Right lobe of liver (tissue), 6 donors: ENCODE measurements at places on chromosomes 11 and 22.

- H3K4me1 ChIP-seq = peaks cover 13% of the 10 kb centered on the region
- no peaks in the 10 kb centered on the region for H3K36me3 ChIP-seq
- peak overlapping the region; percentile 82 for H3K4me3 ChIP-seq
- no peak for DNase-seq
- H3K27me3 ChIP-seq = no peaks in the 10 kb centered on the region
- peak overlapping the region; percentile 68 for H3K27ac ChIP-seq
These were observed 839 bp downstream of the CEP164 start for GRCh38 chr11:117328375-117329010.

DNA sequence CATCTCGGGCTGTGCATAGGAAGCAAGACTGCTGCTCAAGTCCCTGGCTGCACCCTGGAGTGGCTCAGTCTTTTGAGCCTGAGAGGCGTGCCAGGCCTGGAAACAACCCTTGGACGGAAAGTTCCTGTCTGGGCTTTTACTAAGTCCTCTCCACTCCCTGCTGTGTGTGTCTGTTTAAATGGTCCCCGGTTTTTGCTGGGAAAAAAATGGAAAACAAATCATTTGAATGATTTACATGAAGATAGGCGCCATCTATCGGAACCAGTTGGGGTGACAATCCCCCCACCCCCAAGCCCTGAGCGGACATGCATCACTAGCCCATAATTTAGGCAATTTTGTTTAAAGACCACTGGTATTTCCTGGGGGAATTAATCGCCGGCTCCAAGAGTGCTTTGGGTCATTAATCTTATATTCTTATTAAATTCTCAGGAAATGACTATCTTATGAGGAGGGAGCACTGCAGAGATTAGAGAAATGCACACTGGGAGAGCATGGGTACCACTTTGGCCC, 2.7 kb upstream of the GAB2 start:
- peak; percentile 61 for DNase-seq
- H3K27ac ChIP-seq = peak overlapping the region; percentile 18
- H3K27me3 ChIP-seq = no peaks in the 10 kb centered on the region
- no peak overlapping the region for H3K4me3 ChIP-seq
- peaks cover 18% of the 10 kb centered on the region for H3K4me1 ChIP-seq
- H3K36me3 ChIP-seq = no peaks in the 10 kb centered on the region

- H3K4me1 ChIP-seq = no peaks in the 10 kb centered on the region
- no peak overlapping the region for H3K27ac ChIP-seq
- no peaks in the 10 kb centered on the region for H3K36me3 ChIP-seq
- H3K27me3 ChIP-seq = no peaks in the 10 kb centered on the region
- H3K4me3 ChIP-seq = no peak overlapping the region
- no peak for DNase-seq
These were observed 14.8 kb downstream of the PLAAT3 start for GRCh38 chr11:63599211-63600122.

- H3K4me3 ChIP-seq = peak within 1 kb of the TSS; percentile 77
- peak within 1 kb of the TSS; percentile 71 for H3K27ac ChIP-seq
- H3K27me3 ChIP-seq = no peaks in the 10 kb centered on the region
- no peaks in the 10 kb centered on the region for H3K36me3 ChIP-seq
- DNase-seq = peak; percentile 43
These were observed at the start of gene XNDC1N for GRCh38 chr11:71927820-71928736. TSS of gene XNDC1N (minus strand) at chr11:71928594. CDS start at chr11:71923353, 5,241 bp downstream.

GRCh38 chr11:116055064-116055463, 550.8 kb upstream of the CADM1 start:
- no peaks in the 10 kb centered on the region for H3K27me3 ChIP-seq
- no peak overlapping the region for H3K4me3 ChIP-seq
- no peaks in the 10 kb centered on the region for H3K4me1 ChIP-seq
- no peak overlapping the region for H3K27ac ChIP-seq

DNA sequence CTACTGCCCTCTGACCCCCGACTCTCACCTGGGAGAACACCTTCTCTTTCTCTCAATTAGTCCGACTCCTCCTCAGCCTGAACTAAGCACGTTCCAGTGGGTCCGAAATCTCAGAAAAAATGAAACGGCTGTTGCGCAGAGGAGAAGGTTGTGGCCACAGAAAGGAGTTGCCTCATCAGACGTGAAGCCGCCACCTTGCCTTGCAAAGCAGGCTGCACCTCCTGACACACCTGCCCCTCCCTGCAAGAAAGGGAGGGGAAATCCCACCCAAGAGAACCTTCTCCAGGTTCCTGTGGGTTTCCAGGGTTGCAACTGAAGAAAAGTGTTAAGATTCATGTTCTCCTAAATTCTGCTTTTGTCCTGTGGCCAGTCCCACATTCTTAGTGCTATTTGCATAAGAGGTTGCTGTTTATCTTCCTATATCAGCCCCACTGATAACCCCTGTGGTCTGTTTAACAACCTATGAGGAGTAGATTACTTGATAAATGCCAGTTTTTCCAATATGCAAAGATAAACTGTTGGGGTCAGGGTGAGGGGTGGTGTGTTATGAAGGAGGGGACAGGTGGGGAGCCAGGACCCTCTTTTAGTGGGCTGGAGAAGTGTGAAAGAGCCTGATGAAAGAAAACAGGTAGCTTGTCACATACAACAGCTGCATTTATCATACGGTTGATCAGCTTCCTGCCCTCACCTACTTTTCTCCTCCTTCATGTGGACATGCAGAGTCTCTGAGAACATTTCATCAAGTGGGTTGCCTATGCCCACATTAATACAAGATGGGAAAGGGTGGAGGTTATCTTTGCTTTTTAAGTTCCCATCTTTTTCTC, 18.2 kb downstream of the ZBTB16 start:
- no peaks in the 10 kb centered on the region for H3K27me3 ChIP-seq
- DNase-seq = no peak
- H3K27ac ChIP-seq = peak overlapping the region; percentile 73
- H3K4me3 ChIP-seq = no peak overlapping the region
